Renal cortex interstitium (tissue), 15 donors: ENCODE measurements at places on chromosomes 7 and 10.

GRCh38 chr10:9951481-9952257 lies 1066.0 kb upstream of the CELF2 start:
- DNase-seq: no peak

- DNase-seq: peak; percentile 33
Measured at GRCh38 chr10:92757066-92757710, 67.4 kb downstream of the HHEX start.

- DNase-seq: no peak
Measured at GRCh38 chr7:85641331-85641730, 454.5 kb upstream of the SEMA3D start.

DNA sequence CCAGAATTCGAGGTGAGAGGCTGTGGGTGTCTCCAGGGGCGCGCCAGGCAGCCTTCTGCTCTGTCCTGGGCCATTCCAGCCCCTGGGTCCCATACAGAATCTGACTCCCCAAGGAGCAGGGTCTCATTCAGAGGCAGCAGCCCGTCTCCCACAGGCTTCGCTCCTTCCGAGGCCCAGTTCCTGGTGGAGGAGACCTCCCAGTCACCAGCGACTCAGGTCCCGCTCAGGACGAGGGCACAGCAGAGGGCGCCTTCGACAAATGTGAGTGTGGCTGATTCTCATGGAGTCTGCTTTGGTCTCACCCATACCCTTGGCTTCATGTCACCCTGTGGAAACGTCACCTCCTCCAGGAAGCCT lies 81.8 kb upstream of the GPR26 start:
- no peak for DNase-seq

DNA sequence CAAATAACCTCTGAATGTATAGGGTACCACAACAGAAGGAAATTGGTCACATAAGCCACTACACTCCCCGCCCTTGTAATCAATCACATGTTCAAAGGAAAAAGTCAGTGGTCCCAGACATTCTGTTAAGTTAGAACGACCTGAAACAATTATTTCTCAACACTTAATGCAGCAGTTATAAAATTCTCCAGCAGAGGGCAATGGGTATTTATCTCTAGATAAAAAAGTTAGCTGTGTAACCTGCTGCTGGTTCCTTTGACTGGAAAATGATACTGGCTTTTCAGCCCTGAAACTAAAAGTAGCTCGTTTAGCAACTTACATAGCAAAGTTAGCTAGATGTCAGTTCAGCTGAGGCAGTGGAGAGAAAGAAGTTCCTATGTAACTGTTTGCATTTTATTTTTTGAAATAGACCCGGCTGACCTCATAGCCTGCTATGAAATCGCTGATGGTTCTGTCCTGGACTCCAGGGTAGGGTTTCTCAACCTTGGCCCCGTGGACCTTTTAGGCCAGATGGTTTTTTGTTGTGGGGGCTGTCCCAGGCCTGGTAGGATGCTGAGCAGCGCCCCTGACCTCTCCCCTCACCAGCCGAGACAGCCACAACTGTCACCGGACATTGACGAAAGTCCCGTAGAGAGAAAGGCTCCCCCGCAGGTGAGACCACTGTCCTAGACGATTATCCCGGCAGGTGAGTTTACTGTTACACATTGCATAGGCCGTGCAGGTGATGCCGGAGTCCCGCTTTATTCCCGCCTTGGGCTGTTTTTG lies 40.2 kb upstream of the PROSER2 start:
- peak; percentile 60 for DNase-seq

- DNase-seq: no peak
Measured at GRCh38 chr10:78464856-78465267, 431.2 kb downstream of the RPS24 start.

DNA sequence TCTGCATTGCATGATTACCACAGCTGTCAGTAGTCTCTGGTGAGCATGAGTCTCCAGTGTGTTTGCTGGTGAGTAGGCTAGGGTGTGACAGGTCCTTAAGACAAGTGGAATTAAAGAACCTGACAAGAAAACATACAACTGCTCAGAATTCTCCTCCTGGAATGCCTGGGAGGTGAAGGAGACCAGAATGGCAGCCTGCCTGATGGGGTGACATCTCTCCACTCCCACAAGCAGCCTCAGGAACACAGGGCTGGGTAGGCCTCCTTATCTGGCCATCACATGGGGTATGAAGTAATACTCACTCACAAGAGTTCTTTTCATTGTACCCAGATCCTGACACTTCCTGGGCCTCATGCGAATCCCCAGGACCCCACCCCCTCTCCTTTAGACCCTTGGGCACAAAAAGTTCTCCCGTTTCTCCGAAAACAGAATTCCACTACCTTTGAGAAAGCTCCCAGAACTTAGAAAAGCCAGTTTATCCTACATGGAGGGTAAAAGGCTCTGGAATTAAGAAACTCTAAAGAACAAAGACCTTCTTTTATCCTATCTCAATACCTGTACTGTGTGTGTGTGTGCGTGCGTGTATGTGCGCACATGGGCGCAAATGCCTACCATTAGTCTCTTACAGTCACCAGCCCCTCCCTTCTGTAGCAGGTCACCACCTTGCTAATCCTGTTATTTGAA lies 33.4 kb upstream of the C1GALT1 start:
- DNase-seq: no peak

GRCh38 chr10:7480742-7481367 lies 70.0 kb upstream of the SFMBT2 start:
- DNase-seq: no peak

GRCh38 chr7:155935005-155935557 lies 122.8 kb upstream of the SHH start:
- DNase-seq: no peak

- DNase-seq: no peak
Measured at GRCh38 chr7:479115-479947, 40.3 kb downstream of the PDGFA start.

- DNase-seq: no peak
Measured at GRCh38 chr10:35452171-35452570, 115.9 kb downstream of the CCNY start.

DNA sequence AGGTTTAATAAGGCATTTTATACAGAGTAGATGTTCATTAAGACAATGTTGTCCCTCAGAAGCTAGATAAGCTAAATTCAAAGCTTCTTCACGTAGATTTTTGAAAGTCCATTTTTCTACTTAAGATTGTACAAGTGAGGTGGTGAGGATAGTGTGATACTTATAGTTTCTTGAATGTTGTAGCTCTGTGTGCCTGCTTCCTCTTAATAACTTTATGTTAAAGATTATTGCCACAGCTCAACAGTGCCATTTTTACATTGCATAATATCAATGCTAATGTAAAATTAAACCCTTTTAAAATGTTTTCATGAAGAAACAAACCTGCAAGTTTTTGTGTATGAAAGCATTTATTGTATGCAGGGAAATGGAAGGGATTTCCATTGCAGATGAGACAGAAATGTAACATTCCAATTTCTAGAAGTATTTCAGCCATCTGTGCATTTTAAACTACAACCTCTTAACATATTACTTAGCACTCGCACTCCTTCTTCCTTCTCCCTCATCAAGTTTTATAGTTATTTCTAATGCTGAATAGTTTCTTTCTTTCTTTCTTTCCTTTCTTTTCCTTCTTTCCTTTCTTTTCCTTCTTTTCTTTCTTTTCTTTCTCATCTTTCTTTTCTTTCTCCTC lies 212.0 kb downstream of the TWIST1 start:
- no peak for DNase-seq
